LHCN-M2 (cell line): ENCODE measurements at places on chromosomes 16 and 17.
A peak's percentile ranks its signal among the peaks of the same experiment; 100 is the strongest.

- no peak for DNase-seq
Observed at GRCh38 chr17:58693751-58694150, 1.3 kb downstream of the RAD51C start.

DNA sequence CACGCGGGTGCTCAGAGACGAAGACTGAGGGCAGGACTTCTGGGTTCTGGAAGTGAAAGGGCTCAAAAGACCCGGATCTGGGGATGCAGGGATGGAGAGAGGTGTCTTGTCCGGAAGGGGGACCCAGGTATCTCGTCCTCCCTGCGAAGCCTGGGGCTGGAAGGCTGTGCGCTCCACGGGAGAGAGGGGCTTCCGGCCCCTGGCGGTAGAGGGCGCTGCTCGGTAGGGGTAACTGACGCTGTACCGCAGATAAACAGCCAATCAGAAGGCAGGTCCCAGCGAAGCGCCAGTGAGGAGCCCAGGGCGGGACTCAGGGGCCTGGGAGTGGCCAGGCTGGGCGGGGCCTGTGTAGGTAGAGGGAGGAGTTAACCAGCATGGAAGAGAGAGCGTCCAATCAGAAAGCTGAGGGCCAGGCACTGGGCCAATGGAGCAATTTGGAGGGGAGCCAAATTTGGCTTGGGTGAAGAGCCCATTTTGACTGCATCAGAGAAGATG, 804 bp downstream of the TGFB1I1 start:
- DNase-seq = peak; percentile 81

- peak; percentile 9 for DNase-seq
Observed at GRCh38 chr16:56343661-56344517, 81.5 kb downstream of the AMFR start.

- peak; percentile 36 for DNase-seq
Observed at GRCh38 chr16:85369741-85370528, 243.2 kb upstream of the GSE1 start.

DNA sequence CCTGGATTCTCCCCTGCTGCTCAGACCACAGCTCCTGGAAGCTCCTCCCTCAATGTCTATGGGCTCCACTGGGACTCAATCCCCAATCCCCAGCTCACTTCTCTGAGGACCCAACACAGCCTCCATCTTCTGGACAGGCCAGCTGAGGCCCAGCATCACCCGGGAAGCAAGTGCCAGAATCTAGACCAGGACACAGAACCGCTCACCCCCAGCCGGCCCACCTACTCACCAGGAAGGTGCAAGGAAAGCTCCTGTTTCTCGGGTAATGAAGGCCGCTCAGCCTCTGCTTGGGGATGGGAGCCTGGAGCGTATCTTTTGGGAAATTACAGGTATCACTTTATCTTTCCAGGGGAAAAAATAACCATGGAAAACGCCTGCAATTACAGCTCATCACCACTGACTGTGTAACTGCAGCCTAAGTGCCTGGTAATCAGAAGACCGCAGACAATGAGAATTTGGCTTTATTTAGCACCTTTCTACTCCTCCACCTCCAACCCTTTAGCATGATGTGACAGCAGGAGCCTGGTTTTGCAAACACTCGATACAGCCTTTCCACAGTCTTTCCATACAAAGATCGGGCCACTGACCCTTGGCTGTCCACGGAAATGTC, 49.6 kb upstream of the RPL38 start:
- DNase-seq = no peak

GRCh38 chr16:85334718-85335583, 222.7 kb upstream of the CIBAR2 start:
- no peak for DNase-seq

DNA sequence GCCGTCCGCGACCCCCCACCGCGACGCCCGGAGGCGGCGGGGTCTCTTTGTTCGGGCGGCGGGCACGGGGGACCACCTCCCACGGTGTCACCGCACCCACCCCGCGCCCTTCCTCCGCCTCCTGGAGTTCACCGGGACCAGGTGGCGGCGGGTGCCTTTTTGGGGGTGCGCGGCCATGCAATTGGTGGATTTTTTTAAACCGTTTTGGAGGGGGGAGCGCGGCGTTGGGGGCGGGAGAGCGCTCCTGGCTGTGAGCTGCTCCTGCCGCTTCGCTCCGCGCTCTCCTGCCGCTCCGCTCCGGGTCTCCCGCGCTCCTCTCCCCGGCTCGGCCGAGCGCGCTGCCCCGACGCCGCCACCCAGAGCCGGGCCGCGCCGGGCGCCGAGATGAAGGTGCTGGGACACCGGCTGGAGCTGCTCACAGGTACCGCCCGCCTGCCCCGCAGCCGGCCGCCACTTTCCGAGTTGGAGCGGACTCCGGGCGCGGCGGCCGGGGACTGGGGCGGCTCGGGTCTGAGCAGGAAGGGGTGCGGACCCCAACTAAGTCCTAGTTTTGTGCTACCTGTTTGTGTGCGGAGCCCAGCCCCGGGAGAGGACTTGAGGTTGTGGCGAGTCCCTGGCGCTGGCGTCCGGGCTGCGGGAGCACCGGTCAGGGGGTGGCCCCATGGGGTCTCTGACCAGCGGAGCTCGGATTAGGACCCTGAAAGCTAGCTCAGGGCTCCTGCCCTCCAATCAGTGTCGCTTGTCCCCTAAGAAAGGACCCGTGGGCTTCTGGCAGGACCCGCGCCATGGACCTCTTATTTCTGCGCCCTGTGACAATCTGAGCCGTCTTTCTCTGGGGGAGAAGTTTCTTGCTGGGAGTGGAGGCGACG, 35.7 kb upstream of the NDRG4 start:
- no peak for DNase-seq

- DNase-seq = peak; percentile 14
Observed at GRCh38 chr17:14341866-14342265, 41.0 kb downstream of the HS3ST3B1 start.

DNA sequence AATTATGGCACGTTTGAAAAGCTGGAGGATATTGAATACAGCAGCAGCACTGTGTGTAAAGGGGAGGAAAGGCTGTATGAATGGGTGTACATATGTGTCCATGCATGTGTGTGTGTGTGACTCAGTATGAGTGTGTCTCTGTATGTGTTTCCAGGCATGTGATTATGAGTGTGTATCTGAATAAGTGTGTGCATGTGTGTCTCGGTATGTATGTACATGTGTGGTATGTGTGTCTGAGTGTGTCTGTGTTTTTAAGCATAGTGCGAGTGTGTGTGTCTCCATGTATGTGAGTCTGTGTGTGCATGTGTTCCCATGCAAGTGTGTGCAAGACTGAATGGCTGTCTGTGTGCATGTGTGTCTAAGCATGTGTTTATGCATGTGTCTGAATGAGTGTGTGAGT, 259.1 kb upstream of the XYLT1 start:
- no peak for DNase-seq

- no peak for DNase-seq
Observed at GRCh38 chr16:86573215-86573614, 5.1 kb upstream of the FOXL1 start.

DNA sequence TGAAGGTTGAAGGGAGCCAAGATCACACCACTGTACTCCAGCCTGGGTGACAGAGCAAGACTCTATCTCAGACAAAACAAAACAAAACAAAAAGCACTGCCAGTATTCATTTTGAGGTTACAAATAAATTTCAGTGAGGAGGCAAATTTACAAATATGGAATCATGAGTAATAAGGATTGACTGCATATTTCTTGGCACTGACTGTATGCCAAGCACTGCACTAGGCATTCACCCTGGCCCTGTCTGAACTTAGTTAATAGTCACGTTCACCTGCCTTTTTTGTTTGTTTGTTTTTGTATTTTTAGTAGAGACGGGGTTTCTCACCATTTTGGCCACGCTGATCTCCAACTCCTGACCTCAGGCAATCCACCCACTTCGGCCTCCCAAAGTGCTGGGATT, 5.1 kb downstream of the LDAF1 start:
- peak; percentile 49 for DNase-seq

DNA sequence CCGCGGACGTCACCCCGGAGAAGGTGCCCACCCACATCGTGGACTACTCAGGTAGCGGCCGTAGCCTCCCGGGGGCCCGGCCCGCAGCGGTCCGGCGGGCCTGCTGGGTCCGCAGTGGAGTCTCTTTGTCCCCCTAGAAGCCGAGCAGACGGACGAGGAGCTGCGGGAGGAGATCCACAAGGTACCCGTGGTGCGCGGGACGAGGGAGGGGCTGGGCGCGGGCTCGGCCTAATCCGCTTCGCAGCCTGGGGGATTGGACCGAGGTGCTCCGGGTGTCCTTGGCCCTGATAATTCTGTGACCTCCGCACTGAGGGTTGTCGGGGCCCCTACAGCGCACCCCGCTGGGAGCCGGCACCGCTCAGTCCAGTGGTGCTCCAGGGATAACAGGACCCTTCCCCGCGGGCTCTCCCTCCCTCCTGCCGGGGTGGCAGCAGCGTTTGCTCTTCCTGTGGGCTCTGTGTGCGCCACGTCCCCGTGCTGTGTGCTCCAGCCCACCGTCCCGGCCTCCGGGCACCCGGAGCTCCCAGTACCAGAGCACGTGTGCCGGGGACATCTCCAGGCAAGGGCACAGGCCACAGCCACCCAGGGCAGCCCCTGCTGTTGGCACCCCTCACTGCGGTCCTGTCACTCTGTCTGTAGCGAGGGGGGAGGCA, 713 bp downstream of the RHOT2 start:
- no peak for DNase-seq

- no peak for DNase-seq
Observed at GRCh38 chr17:34248511-34249024, 6.5 kb upstream of the CCL2 start.

DNA sequence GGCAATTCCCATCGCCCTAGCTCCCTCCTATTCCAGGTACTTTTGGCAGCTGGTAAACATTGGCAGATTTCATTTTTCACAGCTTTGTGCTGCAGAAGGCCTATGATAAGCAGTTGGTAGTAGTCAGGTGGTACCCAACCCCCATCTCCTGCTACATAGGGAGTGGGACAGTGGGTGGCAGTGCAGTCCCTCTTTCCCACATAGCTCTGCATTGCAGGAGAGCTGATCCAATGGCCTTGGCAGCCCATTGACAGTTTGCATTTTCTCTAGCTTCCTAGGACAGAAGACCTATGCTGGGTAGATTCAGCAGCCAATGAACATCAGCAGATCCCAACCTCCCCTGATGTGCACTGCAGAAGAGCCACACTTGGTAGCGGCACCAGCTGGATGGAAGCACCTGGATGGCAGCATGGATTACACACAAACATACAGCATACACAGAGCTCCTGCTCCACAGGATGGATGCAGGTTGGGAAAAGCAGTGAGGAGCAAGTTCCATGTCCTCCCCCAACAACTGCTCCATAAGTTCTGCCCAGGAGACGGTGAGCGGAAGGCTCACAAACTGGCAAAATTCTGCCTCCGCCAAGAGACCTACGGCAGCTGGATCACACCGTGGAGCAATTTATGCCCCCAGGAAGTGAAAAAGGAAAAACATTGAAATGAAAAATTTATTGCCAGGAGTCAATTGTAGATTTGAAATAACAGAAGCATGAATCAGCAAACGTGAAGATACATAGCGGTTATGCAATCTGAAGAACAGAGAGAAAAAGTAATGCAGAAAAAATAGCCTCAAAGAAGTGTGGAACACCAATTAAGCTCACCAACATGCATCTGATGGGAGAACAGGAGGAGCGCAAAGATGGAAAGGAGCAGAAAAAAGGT, 95.7 kb downstream of the CACNG1 start:
- DNase-seq = peak; percentile 37

DNA sequence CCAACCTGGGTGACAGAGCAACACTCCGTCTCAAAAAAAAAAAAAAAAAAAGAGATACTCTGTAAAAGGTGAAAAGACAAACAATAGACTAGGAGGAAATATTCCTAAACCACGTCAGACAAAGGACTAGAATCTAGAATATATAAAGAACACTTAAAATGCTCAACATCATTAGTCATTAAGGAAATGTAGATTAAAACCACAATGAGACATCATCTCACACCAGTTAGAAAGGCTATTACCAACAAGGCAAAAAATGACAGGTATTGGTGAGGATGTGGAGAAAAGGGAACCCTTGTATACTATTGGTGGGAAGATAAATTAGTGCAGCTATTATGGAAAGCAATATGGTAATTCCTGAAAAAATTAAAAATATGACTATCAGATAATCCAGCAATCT, 903.1 kb upstream of the SOX9 start:
- DNase-seq = no peak
